ENCODE measurements at places on chromosomes 16 and 17. TPM values are rescaled to one million over a fixed set of nuclear protein-coding genes. Genes with fewer than 3 reads are reported as not detected.

The DOC2B gene
- total RNA-seq = 1.6 TPM

The TBC1D28 gene
- total RNA-seq = not detected

The HSD11B2 gene
- total RNA-seq = 0.10 TPM

The AANAT gene
- not detected for total RNA-seq

The NPIPA3 gene
- 0.33 TPM for total RNA-seq

The DBNDD1 gene
- total RNA-seq = 13.6 TPM

The FAM20A gene
- total RNA-seq = not detected

The AHSP gene
- not detected for total RNA-seq

The SOCS3 gene
- 26.7 TPM for total RNA-seq

The BBS2 gene
- 38.2 TPM for total RNA-seq

The BRIP1 gene
- total RNA-seq = 11.0 TPM

The PRAC1 gene
- not detected for total RNA-seq

The PDP2 gene
- total RNA-seq = 12.2 TPM

The ZP2 gene
- not detected for total RNA-seq

The CTF1 gene
- 0.19 TPM for total RNA-seq

The ZPBP2 gene
- total RNA-seq = not detected

The TMEM238L gene
- total RNA-seq = not detected

The SLC9A5 gene
- total RNA-seq = 0.86 TPM

The ITGB4 gene
- total RNA-seq = 50.0 TPM

The FBXW10 gene
- total RNA-seq = not detected

The RNF112 gene
- not detected for total RNA-seq

The RCVRN gene
- total RNA-seq = not detected

The PHB1 gene
- 166 TPM for total RNA-seq

The CA10 gene
- total RNA-seq = not detected

The CCL2 gene
- total RNA-seq = 431 TPM

The FGF11 gene
- total RNA-seq = 0.65 TPM

The KCNJ12 gene
- 0.33 TPM for total RNA-seq

The OR2C1 gene
- total RNA-seq = not detected

The TLCD3B gene
- not detected for total RNA-seq

The OR1F1 gene
- total RNA-seq = not detected

The OTOP3 gene
- not detected for total RNA-seq

The TMC7 gene
- 8.8 TPM for total RNA-seq

The DHRS7C gene
- total RNA-seq = not detected

The DRC7 gene
- total RNA-seq = 0.48 TPM

The FNDC8 gene
- not detected for total RNA-seq

The GPR139 gene
- total RNA-seq = not detected

The TBX6 gene
- total RNA-seq = 0.33 TPM

The NOXO1 gene
- total RNA-seq = not detected

The CAPNS2 gene
- total RNA-seq = 1.7 TPM

The OTOA gene
- total RNA-seq = 0.29 TPM

The CD300E gene
- total RNA-seq = not detected

The GAST gene
- total RNA-seq = not detected

The EFNB3 gene
- 1.1 TPM for total RNA-seq

The HS3ST3B1 gene
- under 0.01 TPM for total RNA-seq

The MYL11 gene
- total RNA-seq = not detected

The VPS9D1 gene
- 8.0 TPM for total RNA-seq

Data from vein endothelial cell (primary cell).